Myocyte (in vitro differentiated cells): ENCODE measurements at places on chromosomes 6 and 20.

GRCh38 chr6:26029857-26030653 is 57.2 kb upstream of the HFE start:
- no peak for DNase-seq

- DNase-seq: no peak
Observed at GRCh38 chr6:33830635-33831240, 26.9 kb upstream of the MLN start.

DNA sequence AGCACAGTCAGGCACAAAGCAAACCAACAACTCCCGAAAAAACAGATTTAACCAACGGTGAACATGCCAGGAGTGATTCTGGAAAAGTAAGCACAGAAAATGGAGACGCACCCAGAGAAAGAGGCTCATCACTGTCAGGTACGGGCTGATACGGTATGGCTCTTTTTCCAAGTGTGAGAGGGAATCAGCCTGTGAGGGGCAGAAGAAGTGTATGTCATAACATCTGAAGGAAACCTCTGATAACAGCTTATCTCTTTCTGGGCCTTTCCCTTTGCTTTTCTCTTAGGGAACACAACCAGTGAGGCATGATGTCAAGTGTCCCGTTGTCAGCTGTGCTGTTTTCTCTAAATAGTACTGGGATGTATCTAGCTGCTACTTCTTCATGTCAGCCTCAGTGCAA is 32.1 kb downstream of the ARFGEF2 start:
- DNase-seq: no peak

- peak; percentile 79 for DNase-seq
Observed at GRCh38 chr6:4055420-4056041, 23.4 kb downstream of the FAM217A start.

- DNase-seq: no peak
Observed at GRCh38 chr6:81382852-81383251, 369.6 kb downstream of the TENT5A start.

- no peak for DNase-seq
Observed at GRCh38 chr6:19465760-19466159, 371.4 kb upstream of the ID4 start.
